Right cardiac atrium (tissue), 5 donors: ENCODE measurements at places on chromosomes 11 and 22. TPM values are rescaled to one million over a fixed set of nuclear protein-coding genes. Genes with fewer than 3 reads are reported as not detected.

DNA sequence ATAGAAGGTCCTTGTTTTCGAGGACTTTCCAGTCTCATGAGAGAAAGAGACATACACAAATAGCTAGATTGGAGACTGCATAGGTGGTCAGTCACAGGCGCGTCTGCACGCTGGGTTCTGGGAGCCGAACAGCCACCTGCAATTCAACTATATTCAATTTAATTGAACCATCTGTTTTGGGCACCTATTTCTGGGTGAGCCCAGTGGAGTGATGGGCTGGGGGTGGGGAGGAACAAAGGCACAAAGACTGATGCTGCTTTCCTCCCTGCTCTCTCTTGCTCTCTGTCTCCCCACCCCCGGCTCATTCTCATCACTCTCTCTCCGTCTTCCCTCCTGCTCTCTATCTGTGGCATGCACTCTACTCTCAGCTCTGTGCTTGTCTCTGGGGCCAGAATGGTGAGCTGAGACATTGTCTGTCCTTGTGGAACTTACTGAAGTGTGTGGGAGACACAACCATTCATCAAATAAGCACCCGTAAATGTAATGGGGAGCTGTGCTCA, 48.1 kb upstream of the B3GAT1 start:
- no peak for DNase-seq

GRCh38 chr11:12214751-12215150, 104.4 kb downstream of the MICAL2 start:
- no peak for DNase-seq

- DNase-seq = no peak
Measured at GRCh38 chr22:16958475-16958874, 49.5 kb downstream of the GAB4 start.

DNA sequence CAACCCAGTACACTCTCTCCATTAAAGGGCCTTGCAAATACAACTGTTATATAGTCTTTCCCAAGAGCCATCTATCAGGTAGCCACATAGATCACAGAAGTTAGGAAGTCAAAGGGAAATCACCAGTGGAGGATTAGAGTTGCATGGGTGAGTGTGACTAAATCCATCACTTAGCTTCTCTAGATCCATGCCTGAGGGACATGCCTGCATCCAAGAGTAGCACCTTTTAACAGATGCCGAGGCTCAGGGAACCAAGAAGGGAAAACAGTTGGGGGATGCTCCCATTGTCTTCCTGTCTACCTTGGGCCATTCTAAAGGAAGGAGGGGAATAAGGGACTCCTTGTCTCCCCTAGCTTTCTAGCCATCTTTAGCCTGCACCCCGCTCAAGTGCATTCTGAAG, 77.9 kb downstream of the XRRA1 start:
- DNase-seq = no peak

DNA sequence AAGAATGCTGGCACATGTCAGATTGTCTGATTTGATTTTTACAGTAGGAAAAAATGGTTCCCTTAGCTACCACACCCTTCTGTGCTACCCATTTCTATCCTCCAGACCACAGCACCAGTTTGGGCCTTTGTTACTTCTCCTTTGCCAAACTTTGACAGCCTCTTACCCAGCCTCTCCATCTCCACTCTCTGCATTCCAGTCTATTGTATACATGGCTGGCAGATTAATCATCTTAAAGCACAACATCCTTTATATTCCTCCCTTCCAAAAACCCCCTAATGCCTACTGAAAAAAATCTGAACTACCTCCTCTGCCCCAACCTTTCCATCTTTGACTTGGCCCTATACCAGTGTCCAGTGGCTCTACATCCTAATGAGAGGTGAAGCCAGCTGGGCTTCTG, 10.8 kb upstream of the PANX1 start:
- no peak for DNase-seq

NAALADL1 gene
- total RNA-seq = 9.8 TPM

DEFB131B gene
- not detected for total RNA-seq
